ENCODE measurements at places on chromosomes 3 and 15.

DNA sequence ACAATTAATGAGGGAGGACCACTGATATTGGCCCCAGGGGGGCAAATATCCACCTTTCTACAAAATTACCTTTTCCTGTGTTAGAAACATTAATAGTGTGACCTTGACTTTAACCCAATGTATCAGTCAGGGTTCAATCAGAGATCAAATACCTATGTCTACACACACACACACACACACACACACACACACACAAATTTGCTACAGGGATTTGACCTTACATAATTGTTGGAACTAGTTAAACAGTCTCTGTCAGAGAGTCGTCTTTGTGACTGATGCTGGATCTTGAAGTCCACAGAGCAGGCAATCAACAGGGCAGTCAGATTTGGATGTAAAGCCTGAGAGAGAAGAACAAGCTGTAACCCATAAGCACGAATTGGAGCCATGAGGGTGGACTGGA is 32.5 kb downstream of the TM4SF4 start:
- DNase-seq: no peak

DNA sequence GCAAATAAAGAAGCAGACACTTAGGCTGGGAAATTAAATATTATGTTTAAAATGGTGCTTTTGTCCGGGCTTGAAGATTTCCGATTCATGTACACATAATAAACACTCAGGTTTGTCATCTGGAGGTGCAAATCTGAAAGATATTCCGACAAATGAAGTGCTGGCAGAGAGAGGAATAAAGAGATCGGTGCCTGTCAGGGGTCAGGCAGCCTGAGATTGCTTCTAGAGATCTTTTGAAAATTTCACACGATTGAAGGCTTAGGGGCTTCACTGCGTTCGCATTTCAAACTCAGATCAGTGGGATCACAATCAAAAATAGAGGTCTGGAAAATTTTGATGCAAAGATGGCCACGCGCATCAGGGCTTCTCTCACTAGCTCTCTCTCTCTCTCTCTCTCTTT is 33.2 kb downstream of the NR2F2 start:
- DNase-seq: no peak

GRCh38 chr15:66080717-66081398 is 172.7 kb downstream of the MEGF11 start:
- no peak for DNase-seq

GRCh38 chr3:114478801-114479200 is 185.0 kb downstream of the TIGIT start:
- DNase-seq: no peak

GRCh38 chr3:179956416-179956830 is 80.3 kb downstream of the PEX5L start:
- no peak for DNase-seq

DNA sequence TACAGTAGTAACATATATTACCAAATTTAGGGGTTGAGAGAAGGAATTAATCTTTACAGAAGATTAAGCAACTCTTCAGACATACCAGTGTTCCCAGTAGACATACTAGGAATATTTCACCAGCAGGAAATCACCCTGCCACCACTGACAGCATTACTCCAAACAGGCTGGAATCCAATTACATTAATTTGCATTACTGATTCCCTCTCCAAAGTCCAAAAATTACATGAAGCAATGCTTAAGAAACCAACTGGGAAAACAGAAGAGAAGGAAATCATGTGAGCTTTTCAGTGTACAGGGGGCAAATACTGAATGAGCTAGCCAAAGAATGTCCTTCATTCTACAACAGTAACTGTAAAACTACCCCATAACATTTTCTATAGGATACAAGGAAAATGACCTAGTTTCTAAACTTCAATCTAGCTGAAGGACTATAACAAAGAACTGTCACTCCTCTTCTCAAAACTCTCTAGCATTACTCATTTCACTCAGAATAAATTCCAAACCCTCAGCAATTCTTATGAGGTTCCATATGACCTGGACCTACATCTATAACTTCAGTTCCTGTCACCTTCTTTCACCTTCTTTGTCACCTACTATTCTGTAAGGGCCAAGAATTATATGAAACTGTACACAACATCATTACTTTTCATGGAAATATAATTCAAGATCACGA is 72.7 kb downstream of the INO80 start:
- DNase-seq: no peak

- peak; percentile 29 for DNase-seq
Observed at GRCh38 chr15:89129123-89129815, 41.0 kb downstream of the ABHD2 start.

DNA sequence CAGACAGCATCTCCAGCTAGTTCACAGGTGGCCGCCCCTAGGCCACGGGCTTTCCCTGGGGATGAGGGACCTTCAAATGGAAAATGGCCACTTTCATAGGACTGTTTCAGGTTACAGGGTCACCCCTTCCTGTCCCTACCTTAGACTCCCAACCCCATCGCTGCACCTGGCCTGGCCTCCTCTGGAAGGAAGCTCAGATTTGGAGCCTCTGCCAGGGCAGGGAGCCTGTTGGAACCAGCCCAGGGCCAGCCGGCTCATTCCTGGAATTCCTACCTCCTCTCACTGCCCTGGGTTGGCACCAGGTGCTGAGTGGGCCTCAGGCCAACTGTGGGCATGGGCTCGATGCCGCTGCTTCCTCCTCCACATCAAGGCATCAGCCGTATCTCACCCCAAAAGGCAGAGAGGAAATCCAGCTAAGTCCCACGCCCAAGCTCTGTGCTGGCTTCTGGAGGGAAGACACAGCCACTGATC is 42.2 kb downstream of the KLHL25 start:
- DNase-seq: no peak

- no peak for DNase-seq
Observed at GRCh38 chr3:189457201-189457607, 174.0 kb upstream of the TP63 start.

GRCh38 chr15:40933517-40933902 is 4.4 kb downstream of the DLL4 start:
- no peak for DNase-seq

DNA sequence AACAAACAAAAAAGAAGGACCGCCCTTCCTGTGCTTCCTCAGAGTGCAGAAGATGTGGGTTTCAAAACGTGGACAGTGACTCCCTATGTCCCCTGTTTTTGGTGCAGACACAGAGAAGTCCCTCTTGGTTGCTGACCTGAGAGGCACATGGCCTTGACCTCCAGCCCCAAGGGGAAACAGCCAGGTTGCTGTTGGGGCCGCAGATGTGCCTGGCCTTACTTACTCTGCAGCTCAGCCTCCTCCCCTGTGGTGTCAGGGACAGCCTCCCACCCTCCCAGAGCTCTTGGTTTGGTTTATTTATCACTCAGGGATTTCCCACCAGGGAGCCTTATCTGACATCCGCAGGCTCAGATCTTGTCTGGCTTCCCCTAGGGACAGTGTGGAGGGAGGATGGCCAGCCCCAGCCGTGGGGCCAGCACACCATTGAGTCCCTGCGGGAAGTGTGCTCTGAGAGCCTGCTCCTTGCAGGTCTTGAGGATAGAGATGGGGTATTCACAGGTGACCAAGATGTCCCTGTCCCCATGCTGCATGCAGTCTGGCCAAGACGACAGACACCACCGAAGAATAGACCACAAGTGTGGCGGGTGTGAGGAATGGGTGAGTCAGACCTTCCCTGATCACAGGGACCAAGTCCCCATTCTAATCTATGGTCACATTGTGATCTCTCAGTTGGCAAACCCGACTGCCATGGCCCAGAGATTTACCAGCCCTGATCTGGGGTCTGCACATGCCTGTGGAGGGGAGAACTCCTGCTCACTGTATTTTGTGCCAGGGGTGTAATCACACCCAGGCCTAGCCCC is 134.3 kb upstream of the ABHD17C start:
- no peak for DNase-seq

DNA sequence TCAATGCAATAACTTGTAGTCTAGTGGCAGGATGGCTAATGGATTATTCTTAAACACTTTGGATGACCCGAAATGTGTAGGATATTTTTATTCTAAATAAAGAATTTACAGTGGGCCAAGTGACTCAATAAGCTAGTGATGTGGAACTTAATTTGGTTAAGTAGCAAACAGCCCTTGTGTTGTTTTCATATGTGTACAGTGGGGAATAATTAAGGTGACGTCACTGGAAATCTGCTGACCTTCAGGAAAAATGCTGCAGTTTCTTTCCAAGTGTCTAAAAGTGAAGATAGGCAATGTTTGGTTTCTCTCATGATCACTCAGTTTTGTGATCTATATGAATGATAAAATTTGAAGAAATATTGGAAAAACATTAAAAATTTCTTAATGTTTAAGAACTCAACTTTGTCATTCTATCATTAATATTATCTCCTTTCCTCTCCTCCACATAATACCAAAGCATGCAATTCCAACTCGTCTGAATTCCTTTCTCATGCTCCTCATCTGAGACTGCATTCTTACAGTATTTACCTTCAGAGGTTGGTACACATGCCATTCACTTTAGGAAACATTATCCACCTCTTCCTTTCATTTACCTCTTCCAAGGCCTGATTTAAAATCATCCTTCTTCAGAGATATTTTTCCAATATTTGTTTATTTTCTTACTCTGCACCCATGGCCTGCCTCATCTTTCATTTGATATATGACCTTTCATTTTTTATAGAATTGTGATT is 414.6 kb upstream of the ARPP21 start:
- no peak for DNase-seq

- no peak for DNase-seq
Observed at GRCh38 chr3:141193066-141193830, 38.4 kb upstream of the PXYLP1 start.

- DNase-seq: no peak
Observed at GRCh38 chr3:94162700-94163099, 99.8 kb downstream of the NSUN3 start.

DNA sequence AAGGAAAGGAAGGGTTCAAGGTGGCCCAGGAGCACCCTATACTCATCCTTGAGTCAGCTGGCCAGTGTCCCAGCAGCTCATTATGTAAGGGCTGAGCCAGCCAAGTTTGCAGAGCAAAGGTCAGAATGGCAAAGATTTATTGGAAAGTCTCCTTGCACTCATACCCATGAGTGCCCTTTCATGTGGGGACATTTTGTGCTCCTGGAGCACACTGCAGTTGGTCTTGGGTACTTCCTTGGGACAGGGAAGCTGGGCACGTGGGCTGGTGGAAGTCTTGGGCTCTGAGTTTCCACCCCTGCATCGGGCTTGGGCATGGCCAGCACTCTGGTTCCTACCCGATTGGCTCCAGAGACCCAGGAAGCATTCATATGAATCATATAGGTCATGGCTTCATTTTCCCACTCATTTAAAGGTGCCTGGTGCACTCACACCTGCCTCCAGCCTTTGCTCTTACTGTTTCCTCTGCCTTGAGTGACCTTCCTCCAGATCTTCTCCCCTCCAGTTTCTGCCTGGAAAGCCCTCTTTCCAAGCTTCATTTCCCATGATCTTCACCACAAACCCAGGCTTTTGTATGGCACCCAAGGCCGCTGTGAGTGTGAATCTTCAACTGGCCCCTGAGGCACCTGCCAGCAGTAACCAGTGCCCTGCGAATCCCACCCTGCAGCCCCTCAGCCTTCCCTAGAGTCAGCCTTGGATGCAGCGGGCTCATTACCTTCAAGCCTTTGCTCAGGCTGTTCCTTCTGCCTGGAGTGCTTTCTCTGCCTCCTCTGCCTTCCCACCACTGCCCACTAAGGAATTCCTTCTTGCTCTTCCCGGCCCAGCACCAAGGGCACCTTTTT is 10.5 kb upstream of the PRKCD start:
- DNase-seq: no peak

- no peak for DNase-seq
Observed at GRCh38 chr3:186679151-186679550, 13.3 kb downstream of the HRG start.

GRCh38 chr15:51680321-51680720 is 982 bp upstream of the SCG3 start:
- DNase-seq: no peak

DNA sequence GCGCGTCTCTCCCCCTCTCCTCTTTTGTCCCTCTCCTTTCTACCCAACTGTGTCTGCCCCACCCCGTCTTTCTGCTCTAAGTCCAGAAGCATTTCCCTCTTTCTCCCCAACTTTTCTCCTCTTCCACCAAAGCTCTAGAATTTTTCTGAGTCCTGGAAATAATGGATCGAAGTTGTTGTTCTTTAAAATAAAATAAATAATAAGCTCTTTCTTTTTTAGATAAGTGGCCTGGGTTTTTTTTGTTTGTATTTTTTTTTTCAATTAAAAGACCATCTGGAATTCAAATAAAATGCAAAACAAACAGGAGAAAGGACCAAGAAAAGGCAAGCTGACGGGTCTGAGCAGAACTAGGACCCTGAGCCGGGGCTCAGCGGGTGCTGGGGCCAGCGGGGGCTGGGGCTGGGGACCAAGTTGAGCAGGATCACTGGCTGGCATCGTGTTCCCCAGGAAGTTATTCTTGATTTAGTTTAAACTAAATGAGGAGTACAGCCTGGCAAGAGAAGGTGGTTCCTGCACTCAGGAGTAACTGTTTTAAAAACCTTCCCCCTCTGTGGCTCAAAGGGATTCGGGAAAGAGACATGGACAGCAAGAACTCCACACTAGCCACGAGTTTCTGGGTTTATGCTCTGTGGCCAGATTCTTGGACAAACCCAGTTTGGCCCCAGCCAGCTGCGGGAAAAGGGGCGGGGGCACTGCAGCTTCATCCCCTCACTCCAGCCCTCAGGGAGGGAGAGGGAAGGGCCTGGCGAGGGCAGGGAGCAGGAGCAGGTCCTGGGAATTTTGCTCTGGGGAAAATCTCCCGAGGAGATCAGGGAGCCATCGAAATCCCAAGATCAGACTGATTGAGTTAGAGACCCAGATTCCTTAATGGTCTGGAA is 8.4 kb downstream of the GATA2 start:
- DNase-seq: no peak

DNA sequence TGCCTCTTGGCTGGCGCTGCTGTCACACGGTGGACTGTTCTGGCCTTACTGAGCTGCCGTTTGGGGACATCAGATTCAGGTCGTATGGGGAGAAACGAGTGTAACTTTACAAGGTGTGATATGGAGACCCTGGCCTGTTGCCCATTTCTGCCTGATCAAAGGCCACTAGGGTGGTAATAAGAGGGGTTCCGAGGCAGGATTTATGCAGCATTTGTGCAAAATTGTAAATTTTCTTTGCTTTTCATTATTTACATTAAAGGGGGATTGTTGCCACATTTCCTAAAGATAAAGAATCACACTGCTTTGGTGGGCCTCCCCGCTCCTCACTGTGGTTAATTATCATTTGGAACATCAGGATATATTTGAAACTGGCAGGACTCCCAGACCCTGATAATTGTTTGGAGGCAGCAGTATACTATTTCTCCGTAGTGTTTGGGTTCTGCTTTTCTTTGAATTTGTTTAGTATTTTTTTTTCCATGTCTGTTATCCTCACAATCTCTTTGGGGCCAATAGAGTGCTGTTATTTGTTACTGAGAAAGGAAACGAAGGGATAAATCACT is 891 bp downstream of the NXPE3 start:
- DNase-seq: no peak

GRCh38 chr15:54502416-54503075 is 524.3 kb downstream of the UNC13C start:
- DNase-seq: no peak
